ENCODE measurements at places on chromosomes 4 and X. TPM values are rescaled to one million over a fixed set of nuclear protein-coding genes. Genes with fewer than 3 reads are reported as not detected.

- H3K27ac ChIP-seq, result no peak overlapping the region
- peaks cover 8% of the 10 kb centered on the region for H3K27me3 ChIP-seq
- H3K4me3 ChIP-seq, result no peak overlapping the region
- H3K36me3 ChIP-seq, result no peaks in the 10 kb centered on the region
- no peaks in the 10 kb centered on the region for H3K4me1 ChIP-seq
Observed at GRCh38 chrX:18733287-18733686, 25.8 kb downstream of the PPEF1 start.

- H3K36me3 ChIP-seq, result no peaks in the 10 kb centered on the region
- DNase-seq, result no peak
- H3K4me1 ChIP-seq, result peaks cover 10% of the 10 kb centered on the region
- H3K27ac ChIP-seq, result no peak overlapping the region
Observed at GRCh38 chrX:16826207-16826606, 39.9 kb downstream of the TXLNG start.

DNA sequence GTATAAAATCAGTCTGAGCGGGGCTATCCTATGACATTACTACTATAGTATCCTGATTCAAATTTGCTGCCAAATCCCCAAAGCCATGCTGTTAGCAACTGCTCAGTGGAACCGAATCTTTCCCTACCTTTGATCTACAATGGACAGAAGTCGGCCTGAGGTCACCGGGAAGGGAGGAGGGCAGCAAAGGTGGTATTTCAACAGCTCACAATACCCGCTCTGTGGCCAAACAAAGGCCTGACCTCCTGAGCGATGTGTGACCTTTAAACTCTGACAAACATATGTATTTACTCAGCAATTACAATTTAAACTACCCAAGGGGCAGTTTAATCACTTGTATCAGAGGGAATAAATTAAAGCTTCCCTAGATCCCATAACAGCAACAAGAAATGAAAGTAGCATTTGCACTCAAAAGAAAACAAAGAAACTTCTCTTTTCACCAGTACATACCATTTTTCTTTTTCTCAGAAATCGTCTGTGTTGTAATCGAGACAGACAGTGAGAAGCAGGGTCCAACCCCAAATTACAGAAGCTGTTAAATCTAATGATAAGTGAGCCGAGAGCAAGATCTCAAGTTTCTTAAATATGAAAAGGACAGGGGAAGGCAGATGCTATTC is 11.6 kb upstream of the TMEM128 start:
- H3K27me3 ChIP-seq, result no peaks in the 10 kb centered on the region
- H3K36me3 ChIP-seq, result no peaks in the 10 kb centered on the region
- DNase-seq, result no peak
- H3K4me3 ChIP-seq, result no peak overlapping the region
- H3K4me1 ChIP-seq, result peaks cover 6% of the 10 kb centered on the region

- H3K27me3 ChIP-seq, result no peaks in the 10 kb centered on the region
- no peaks in the 10 kb centered on the region for H3K36me3 ChIP-seq
- DNase-seq, result no peak
- H3K4me1 ChIP-seq, result peaks cover 34% of the 10 kb centered on the region
Observed at GRCh38 chr4:6910340-6910959, 824 bp downstream of the TBC1D14 start.

DNA sequence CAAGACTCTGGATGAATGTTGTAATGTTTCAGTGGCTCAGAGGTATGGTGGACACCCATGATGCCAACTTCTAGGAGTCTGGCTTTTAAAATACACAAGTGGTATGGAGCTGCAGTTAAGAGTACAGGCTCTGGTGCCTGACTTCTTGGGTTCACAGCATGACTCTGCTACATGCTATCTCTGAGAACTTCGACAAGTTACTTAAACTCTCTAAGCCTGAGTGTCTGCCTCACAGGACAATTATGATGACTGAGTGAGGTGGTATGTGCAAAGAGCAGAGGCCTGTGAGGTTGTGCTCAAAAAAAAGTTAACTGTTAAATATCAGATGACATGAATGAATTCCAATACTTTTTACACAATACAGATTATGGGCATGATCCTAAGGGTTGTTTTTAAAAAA is 90.9 kb upstream of the SRD5A3 start:
- no peak for DNase-seq
- H3K27ac ChIP-seq, result no peak overlapping the region
- H3K4me1 ChIP-seq, result no peaks in the 10 kb centered on the region
- no peak overlapping the region for H3K4me3 ChIP-seq

GRCh38 chrX:13360146-13360545 is 40.3 kb upstream of the ATXN3L start:
- H3K4me1 ChIP-seq, result no peaks in the 10 kb centered on the region
- no peak for DNase-seq
- no peaks in the 10 kb centered on the region for H3K27me3 ChIP-seq
- H3K4me3 ChIP-seq, result no peak overlapping the region
- H3K27ac ChIP-seq, result peak overlapping the region; percentile 32
- H3K36me3 ChIP-seq, result no peaks in the 10 kb centered on the region

DNA sequence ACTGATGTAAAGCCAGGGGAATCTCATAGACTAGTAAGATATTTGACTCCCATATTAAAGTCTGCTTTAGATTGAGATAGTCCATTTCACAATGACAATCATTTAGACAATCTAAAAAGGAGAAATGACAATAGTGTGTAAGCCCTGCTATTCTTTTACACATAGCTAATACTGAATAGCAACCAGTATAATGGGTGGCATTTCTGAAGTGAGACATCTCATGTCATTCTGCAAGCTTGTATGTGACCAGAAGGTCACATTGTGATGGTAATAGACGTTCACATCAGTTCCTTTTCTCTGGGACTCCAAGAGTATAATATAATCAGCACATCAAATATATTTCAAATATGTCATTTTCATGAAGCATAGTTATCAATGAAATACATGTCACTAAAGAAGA is 440.2 kb downstream of the GALNTL6 start:
- no peaks in the 10 kb centered on the region for H3K4me1 ChIP-seq
- no peak overlapping the region for H3K27ac ChIP-seq
- no peaks in the 10 kb centered on the region for H3K36me3 ChIP-seq
- no peaks in the 10 kb centered on the region for H3K27me3 ChIP-seq

DNA sequence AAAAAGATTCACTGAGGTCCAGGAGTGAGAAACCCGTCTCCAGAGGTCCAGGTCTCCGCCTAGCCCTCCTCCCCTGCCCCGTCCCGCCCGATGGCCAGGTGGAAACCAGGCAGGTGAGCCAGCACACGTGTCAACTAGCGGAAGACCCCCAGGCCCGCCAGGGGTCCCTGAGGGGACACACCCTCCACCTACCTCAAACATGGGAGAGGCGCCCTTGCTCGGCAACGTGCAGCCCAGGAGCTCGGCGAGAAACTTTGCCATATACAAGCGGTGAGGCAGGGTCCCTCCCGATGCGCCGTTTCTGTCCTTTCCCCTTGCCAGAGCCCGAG is 330.0 kb downstream of the HNRNPD start:
- no peak overlapping the region for H3K27ac ChIP-seq
- no peaks in the 10 kb centered on the region for H3K36me3 ChIP-seq
- no peak overlapping the region for H3K4me3 ChIP-seq
- no peak for DNase-seq

DNA sequence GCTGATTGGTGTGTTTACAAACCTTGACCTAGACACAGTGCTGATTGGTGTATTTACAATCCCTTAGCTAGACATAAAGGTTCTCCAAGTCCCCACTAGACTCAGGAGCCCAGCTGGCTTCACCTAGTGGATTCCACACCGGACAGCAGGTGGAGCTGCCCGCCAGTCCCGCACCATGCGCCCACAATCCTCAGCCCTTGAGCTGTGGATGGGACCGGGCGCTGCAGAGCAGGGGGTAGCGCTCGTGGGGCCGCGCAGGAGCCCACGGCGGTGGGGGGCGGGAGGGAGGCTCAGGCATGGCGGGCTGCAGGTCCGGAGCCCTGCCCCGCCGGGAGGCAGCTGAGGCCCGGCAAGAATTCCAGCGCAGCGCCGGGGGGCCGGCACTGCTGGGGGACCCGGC is 30.7 kb downstream of the MEPE start:
- H3K27ac ChIP-seq, result no peak overlapping the region
- H3K4me3 ChIP-seq, result no peak overlapping the region
- no peak for DNase-seq
- no peaks in the 10 kb centered on the region for H3K36me3 ChIP-seq
- H3K4me1 ChIP-seq, result no peaks in the 10 kb centered on the region
- H3K27me3 ChIP-seq, result peaks cover 38% of the 10 kb centered on the region

DNA sequence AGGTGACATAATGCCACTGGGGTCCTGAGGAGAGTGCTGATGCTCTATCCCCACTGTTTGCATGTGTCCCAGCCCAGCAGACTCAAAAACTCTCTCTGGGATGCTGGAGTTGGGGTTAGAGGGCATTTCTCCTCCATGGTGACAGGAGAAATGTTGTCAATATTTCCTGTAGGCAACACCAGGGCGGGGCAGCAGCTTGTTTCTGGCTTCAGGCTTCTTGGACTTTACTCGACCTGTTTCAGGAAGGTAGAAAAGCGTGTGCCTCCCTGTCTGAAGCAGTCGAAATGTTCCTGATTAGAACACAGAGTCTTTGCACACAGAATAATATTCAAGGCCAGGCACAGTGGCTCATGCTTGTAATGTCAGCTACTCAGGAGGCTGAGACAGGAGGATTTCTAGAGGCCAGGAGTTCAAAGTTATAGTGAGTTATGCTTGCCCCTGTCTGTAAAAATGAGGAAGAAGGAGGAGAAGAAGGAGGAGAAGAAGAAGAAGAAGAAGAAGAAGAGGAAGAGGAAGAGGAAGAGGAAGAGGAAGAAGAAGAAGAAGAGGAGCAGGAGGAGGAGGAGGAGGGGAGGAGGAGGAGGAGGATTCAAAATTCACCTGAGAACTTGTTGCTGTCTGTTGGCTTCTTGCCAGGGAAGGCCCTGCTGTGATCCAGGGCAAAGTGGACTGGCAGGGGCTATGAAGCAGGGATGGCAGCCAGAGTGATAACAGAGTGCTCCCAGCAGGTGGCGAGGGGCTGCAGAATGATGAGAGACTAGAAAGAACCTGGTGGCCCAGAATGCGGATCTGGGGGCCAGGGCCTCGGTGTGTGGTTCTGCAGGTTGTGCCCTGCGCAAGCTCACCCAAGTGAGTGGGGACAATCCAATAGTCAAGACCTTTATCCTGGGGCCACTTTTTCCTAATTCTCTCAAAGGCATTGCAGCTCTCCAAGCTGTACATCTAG is 82.9 kb downstream of the RTL5 start:
- no peaks in the 10 kb centered on the region for H3K36me3 ChIP-seq
- H3K4me1 ChIP-seq, result peaks cover 9% of the 10 kb centered on the region
- H3K4me3 ChIP-seq, result no peak overlapping the region
- no peaks in the 10 kb centered on the region for H3K27me3 ChIP-seq
- no peak overlapping the region for H3K27ac ChIP-seq

DNA sequence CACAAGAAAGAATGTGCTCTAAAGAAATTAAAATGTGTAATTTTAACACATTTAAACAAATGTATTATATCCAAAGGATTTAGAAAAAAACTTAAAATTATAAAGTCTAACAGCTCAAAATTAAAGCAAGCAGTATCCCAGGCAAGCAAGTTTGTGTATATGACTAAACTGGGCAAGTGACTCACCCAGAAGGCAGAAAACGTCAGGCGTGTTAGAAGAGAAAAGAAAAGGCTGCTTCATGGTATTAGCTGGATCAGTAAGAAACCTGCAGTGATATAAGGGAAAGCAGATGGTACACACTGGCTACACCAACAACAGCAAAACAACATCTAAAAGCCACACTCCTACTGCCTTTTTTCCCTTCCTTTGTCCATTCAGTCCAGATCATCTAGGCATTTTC is 250.6 kb upstream of the NDST3 start:
- no peaks in the 10 kb centered on the region for H3K27me3 ChIP-seq
- DNase-seq, result no peak
- H3K4me3 ChIP-seq, result no peak overlapping the region
- no peaks in the 10 kb centered on the region for H3K4me1 ChIP-seq

Gene PRDM5
- total RNA-seq, result not detected

Gene S100P
- total RNA-seq, result 5.1 TPM

Gene MAGEB17
- total RNA-seq, result not detected

Gene CPEB2
- total RNA-seq, result 8.6 TPM

Gene P2RY4
- total RNA-seq, result 0.36 TPM

Gene KIT
- total RNA-seq, result 0.78 TPM

Gene MAGEA12
- not detected for total RNA-seq

Gene GPRASP1
- 1.9 TPM for total RNA-seq

Gene DMD
- 3.4 TPM for total RNA-seq

Gene TMEM184C
- 17.6 TPM for total RNA-seq

Gene CSN1S1
- not detected for total RNA-seq

Gene AADAT
- total RNA-seq, result not detected

Gene ETDB
- not detected for total RNA-seq

Gene UXT
- 113 TPM for total RNA-seq

Gene DUSP21
- not detected for total RNA-seq

Gene OFD1
- total RNA-seq, result 46.1 TPM
